Inflammatory macrophage treated with lipopolysaccharide for 4 hours (primary cell): ENCODE measurements at places on chromosomes 2 and 18.

- peak; percentile 36 for DNase-seq
Measured at GRCh38 chr18:9022397-9023155, 79.9 kb upstream of the NDUFV2 start.

GRCh38 chr18:48645427-48646002 lies 106.7 kb downstream of the CTIF start:
- no peak for DNase-seq

DNA sequence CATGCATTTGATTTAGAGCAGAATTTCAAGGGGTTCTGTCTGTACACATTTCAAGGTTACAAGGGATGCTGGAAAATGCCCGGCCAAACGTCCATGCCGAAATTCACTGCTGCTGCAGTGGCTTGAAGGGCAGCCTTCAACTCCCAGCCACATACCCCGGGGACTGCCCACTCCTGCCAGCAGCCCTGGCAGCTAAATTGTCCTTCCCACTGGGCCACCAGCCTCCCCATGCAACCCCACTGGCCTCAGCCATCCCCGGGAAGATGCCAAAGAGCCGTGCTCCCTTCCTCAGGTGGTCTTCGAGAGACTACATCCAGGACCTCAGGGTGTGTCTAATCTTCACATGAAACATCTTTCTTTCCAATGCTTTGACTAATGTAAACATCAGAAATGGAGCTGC lies 478.7 kb upstream of the MYT1L start:
- no peak for DNase-seq

GRCh38 chr2:11154016-11154922 lies 998 bp upstream of the SLC66A3 start:
- peak; percentile 41 for DNase-seq

DNA sequence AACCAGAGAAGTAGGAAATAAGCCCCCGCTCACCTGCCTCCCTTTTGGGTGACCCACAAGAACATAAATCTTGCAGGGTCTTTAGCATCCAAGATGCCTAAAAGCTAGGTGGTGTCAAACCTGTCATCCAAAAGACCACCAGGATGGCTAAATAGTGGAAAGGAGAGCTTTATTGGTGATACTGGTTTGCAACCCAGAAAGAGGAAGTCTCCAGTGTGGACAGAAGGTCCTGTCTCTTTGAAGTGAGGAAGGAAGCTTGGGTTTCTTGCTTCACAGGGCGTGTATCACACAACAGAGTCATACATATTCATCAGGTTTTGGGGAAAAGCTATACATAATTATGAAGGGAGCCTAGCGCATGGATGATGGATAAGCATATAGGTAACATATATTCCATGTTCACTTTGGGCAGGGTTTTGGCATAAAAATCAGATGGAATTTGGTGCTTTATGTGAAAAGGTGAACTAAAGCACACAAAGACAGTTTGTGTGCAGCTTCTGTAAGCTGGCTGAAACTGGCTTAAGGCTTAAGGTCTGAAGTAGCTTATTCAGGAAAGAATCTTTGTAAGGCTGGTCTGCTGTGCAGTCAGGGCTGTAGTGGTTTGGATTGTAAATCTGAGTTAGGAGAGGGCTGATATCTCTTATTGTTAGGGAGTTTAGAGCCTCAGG lies 102.2 kb upstream of the MSH2 start:
- DNase-seq, result peak; percentile 88

- DNase-seq, result peak; percentile 62
Measured at GRCh38 chr2:230944123-230944653, 19.1 kb upstream of the GPR55 start.

- no peak for DNase-seq
Measured at GRCh38 chr2:100059638-100060037, 82.8 kb downstream of the AFF3 start.

DNA sequence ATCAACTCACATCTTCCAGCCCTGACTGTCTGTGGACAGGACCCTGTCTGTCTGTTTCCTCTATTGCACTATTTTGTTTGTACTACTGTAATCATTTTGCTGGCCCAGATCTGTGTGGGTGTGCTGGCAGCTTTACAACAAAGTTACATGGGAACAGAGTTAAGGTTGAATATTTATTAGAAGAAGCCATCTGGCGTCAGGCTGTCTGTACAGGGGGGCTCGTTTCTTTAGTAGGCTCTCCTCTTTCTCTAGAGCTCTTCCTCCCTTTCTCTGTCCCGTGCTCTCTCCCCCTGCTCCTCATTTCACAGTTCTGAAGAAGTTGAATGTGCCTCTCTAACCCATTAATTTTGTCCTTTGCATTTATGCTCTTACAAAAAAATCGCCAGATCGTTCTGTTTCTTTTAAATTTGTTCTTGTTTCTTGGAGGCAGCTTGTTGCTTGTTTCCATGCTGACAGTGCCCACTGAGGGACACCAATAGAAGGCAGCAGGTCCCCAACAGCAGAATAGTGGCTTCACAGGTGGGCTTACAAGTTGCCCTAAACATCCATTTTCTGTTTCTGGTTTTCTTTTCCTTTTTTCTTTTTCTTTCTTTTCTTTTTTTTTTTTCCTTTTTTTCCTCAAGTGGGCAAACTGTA lies 315.2 kb upstream of the ZEB2 start:
- DNase-seq, result peak; percentile 7

- DNase-seq, result no peak
Measured at GRCh38 chr2:240731178-240731545, 39.5 kb downstream of the AQP12A start.
